Smooth muscle cell of the coronary artery (primary cell): ENCODE measurements at places on chromosomes 7 and 10. TPM values are rescaled to one million over a fixed set of nuclear protein-coding genes. Genes with fewer than 3 reads are reported as not detected.

ZNF804B gene
- not detected in 2 replicates for total RNA-seq

UPK3BL2 gene
- 1.3 and 2.2 TPM in 2 replicates for total RNA-seq

CCL24 gene
- total RNA-seq: not detected in 2 replicates

PHKG1 gene
- total RNA-seq: 0.98 and 7.5 TPM in 2 replicates

ARHGEF5 gene
- total RNA-seq: 1.2 and 3.5 TPM in 2 replicates

LIPJ gene
- total RNA-seq: not detected in 2 replicates

HMX3 gene
- not detected in 2 replicates for total RNA-seq

FGL2 gene
- total RNA-seq: 2.6 and 9.8 TPM in 2 replicates

NPY4R2 gene
- total RNA-seq: 0.12 TPM in 1 of 2 replicates, not detected in the other

LIPF gene
- not detected in 2 replicates for total RNA-seq

PLCE1 gene
- total RNA-seq: 1.3 and 2.3 TPM in 2 replicates

CALY gene
- not detected in 2 replicates for total RNA-seq

GNAI1 gene
- total RNA-seq: 7.4 and 35.8 TPM in 2 replicates

MYOF gene
- total RNA-seq: 116 and 191 TPM in 2 replicates

EN2 gene
- under 0.01 TPM in 1 of 2 replicates, not detected in the other for total RNA-seq

SEMA3E gene
- 1.1 TPM in 1 of 2 replicates, not detected in the other for total RNA-seq

CPED1 gene
- total RNA-seq: 32.2 and 50.7 TPM in 2 replicates
